Activated CD8-positive, alpha-beta memory T cell treated with anti-CD3 and anti-CD28 coated beads for 48 hours (primary cell): ENCODE measurements at places on chromosomes 12 and 14.

DNA sequence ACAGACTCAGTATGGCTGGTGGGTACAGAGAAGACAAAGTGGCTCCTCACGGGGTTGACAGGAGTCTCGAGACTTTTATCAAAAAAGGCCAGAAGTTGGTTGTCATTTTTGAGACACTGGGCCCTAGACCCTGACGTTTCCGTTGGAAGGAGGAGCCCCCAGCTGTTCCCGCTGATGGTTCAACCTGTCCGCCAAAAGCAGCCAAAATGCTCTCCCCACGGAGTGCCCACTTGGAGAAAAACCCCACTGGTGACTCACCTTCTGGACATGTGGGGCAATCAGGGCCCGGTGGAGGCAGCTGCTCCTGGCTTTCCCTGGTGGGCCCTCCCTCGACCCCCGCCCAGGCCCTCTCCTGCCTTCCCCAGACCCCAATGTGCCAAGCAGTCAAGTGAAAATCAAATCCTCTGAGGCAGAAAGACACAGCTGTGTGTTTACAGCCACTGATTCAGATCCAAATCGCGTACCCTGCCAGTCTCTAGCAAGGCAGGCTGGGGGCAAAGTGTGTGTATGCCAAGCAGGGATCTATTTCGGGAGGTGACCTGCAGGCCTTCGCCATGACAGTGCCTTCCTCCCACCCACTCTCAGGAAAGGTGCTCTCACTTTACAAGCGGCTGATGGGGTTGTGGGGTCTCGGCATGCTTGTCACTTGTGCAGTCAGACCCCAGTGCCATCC is 347.4 kb downstream of the DPF3 start:
- no peak for DNase-seq

- DNase-seq: no peak
These were observed 23.3 kb downstream of the TPCN1 start for GRCh38 chr12:113244478-113244958.

DNA sequence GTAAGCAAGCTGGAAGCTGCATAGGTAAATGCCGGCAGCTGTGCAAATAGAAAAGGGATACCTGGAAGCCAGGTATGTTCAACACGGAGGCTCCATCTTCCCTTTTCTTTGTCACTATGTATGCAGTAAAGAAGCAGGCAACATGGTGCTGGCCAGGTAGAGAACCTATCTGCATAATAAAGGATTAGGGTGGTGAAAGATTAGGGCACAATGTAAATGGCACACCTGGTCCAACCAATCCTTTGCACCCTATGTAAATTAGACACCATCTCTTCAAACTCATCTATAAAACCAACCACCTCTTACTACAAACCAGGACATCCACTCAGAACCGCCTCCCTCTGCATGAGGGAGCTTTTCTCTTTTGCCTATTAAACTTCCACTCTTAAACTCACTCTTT is 32.3 kb downstream of the RPS29 start:
- no peak for DNase-seq

- no peak for DNase-seq
These were observed 82.9 kb upstream of the SCAF11 start for GRCh38 chr12:46073321-46073720.

DNA sequence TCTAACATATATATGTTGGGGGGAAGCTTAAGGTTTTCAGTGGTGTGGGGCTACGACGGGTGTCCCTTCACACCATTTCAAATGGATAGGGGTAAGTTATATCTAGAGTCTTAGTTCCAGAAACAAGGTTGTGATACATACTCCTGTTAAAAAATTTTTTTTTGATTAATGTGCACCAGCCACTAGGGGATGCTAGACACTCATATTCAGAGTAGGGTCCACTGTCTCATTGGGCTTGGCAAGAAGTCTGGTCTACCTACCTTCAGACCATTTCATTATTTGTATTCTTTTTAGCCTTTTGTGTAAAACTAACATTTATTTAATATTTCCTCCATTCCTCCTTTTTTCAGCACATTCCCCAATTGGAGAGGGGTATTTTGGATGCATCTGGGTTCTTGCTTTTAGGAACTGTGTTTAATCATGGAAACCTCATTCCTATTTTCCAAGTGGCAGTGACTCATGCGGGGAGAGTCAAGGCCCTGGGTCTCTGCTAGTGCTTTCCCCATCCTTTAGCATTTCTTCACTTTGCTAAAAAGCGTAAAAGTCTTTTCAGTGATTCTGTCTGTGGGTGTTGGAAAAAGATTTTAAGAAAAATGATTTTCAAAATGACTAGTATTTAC is 33.4 kb downstream of the ANO4 start:
- no peak for DNase-seq

DNA sequence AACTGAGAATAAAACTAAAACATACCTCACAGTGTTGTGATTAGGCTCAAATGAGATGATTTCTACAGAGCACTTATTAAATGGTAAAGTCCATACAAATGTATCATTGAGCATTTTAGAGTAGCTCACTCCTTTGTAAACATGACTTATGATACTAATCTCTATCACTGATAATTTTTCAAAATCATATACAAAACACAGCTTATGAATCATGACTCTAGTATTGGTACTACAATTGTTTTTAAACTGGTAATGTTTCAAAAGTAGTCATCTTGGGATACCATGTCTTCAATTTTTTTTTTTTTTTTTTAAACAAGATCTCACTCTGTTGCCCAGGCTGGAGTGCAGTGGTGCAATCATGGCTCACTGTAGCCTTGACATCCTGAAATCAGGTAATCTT is 40.1 kb upstream of the KRR1 start:
- no peak for DNase-seq
